Right kidney (tissue), 9 donors: ENCODE measurements at places on chromosomes 5 and 9.

GRCh38 chr9:38405785-38406184, 13.3 kb downstream of the ALDH1B1 start:
- no peak for DNase-seq

DNA sequence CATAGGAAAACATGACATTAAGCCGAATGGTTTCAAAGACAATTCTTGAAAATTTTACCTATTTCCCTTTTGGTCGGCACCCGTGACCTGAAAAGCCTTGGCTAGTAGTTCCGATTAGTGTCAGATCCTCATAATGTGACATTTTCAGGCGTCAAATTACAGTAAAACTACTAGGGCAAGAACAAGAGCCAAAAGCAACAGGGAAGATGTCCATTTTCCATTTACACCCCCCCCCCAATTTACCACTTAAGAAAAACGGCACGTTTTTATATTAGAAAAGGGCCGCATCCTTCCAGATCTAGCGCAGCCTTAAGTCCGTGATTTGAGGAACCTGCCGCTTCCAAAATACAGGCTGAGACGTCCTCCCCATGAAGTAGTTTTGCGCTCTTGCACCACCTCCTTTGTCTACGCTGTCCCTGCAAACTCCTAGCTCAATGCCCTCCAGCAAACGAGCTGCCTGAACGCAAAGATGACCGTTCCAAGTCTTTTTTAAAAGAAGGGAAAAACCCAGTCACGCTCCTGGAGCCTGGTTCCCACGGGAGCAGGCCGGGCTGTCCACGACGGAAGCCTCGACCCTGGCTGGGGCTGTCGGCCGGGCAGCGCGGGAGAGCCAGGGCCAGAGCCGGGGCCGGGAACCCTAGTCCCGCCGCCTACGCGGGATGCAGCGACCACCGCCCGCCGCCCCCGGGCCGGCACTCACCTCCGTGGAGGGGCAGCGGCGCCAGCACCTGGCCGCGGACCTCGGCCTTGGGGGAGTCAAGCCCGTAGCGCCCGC, 616 bp downstream of the RNF130 start:
- DNase-seq: peak; percentile 92

- DNase-seq: no peak
These were observed 51.5 kb upstream of the ADAMTSL1 start for GRCh38 chr9:18422296-18423036.

GRCh38 chr9:87824216-87824875, 58.3 kb upstream of the SPATA31E1 start:
- no peak for DNase-seq

DNA sequence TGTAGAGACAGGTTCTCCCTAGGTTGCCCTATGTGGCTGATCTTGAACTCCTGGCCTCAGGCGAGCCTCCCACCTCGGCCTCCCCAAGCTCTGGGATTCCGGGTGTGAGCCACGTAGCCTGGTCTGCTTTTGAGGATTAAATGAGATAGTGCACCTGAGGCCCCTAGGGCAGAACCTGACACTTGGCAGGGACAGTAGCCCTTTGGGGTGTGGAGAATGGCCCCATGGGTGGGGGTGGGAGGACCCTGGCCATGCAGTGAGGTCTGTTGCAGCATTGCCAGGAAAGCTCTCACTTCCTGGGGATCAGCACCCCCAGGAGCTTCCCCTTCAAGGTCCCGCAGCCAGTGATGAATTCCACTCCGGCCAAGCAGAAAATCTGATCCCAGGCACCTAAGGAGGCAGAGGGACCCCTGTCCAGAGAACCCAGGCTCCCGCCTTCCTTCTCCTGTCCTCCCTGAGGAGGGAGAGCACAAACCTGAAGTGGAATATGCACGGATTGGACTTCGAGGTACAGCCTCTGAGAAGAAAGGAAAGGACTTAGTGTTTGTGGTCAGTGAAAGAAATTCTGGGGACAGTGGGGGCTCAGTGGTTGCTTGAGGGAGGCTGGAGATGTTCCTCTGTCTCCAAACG, 73.9 kb upstream of the UNC5A start:
- DNase-seq: no peak

DNA sequence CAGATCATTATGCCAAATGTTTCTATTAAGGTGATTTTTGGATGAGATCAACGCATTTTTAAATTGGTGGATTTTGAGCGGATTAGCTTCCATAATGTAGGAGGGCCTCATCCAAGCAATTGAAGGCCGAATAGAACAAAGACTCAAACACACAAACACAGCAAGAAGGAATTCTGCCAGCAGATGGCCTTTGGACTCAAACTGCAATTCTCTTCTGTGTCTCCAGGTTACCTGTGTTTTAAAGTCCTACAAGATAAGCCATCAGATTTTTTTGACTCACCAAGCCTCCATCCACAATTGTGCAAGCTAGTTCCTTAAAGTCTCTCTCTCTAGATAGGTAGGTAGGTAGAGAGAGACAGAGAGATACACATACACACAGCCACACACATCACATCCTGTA, 25.5 kb downstream of the CDH6 start:
- no peak for DNase-seq

- peak; percentile 56 for DNase-seq
These were observed 38.1 kb upstream of the IL17B start for GRCh38 chr5:149416987-149417710.

DNA sequence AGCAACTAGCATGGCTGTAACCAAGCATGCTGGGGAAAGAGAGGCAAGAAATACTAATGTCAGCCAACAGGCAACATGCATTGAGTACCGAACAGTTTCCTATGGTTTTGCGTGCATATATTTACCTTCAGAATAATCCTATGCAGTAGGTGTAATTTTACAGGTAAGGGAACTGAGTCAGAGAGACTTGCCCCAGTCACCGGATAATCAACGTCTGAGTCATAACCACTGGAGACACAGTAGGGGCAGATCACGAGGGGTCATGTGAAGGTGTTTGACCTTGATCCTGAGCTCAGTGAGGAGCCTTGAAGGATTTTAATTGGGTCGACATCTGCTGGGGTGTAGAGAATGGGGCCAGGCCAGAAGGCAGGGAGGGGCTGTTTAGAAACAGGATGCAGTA, 13.4 kb upstream of the TSC1 start:
- no peak for DNase-seq

GRCh38 chr9:4666042-4666699, at the start of gene SPATA6L:
Gene SPATA6L (minus strand): TSS chr9:4666480. CDS start chr9:4666250, 230 bp downstream.
- peak; percentile 70 for DNase-seq

DNA sequence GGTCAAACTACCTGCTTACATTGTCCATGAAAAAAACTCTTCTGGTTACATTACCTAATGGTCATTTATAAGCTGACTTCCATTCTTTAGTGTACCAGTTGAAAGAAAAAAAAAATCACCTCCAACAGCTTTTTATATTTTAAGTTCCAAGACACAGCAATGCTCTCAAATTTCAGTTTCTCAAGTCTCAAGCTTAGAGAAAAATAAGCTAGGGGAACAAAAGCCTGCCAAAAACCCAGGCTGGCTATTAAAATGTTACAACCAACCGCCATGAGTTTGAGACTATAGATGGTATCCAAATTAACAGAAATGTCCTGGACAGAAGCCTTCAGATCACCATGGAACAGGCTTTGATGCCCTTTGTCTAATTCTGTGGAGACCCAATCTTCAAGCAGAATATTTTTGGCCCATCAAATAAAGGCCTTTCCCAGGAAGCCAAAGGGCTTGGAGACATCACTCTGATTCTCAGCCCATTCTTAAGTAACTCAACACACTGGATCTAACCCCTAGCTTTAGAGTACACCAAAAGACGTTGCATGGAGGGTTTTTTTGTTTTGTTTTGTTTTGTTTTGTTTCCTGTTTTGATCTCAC, 343.7 kb downstream of the GLIS3 start:
- no peak for DNase-seq

GRCh38 chr9:3549225-3549624, 23.4 kb upstream of the RFX3 start:
- DNase-seq: no peak

DNA sequence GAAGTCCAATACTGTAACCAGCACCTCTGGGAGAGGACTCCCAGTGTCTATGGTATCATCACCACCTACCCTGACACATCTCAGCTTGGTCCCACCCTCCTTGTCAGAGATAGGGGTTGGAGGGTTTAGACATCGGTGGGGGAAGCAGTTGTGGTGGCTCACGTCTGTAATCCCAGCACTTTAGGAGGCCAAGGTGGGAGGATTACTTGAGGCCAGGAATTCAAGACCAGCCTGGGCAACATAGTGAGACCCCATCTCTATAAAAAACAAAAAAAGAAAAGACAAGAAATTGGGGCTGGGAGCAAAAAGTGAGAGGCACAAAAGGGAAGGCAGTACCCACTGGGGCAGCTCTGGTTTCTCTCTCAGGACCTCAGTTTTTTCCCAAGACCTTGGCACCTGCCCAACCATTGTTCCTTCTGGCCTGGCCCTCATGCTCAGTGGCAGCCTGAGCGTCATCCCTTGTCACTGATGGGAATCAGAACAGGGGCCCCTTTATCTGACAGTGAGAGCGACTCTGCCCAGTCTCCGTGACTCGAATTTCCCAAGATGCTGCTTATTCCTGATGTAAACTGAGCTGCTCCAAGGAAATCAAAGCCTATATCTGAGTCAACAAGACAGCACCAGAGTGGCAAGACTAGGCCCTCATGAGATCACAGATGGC, 80.5 kb upstream of the HSPA9 start:
- DNase-seq: no peak

- no peak for DNase-seq
These were observed 259.4 kb downstream of the HSPA4 start for GRCh38 chr5:133311176-133311575.

GRCh38 chr5:18975624-18976023, 1012.4 kb downstream of the CDH18 start:
- no peak for DNase-seq

- no peak for DNase-seq
These were observed 1.6 kb downstream of the COL5A1 start for GRCh38 chr9:134643222-134643671.

- no peak for DNase-seq
These were observed 4.5 kb downstream of the LRRTM2 start for GRCh38 chr5:138870611-138871010.

GRCh38 chr9:33676746-33677505, 118.4 kb upstream of the PRSS3 start:
- DNase-seq: peak; percentile 93
